Omental fat pad (tissue), 4 donors: ENCODE measurements at places on chromosomes 2 and 18. TPM values are rescaled to one million over a fixed set of nuclear protein-coding genes. Genes with fewer than 3 reads are reported as not detected.

Gene CEP192
- 13.3 TPM for total RNA-seq

Gene NEU2
- not detected for total RNA-seq

Gene MC4R
- total RNA-seq, result 0.28 TPM

Gene NAT8
- total RNA-seq, result not detected

Gene CCDC148
- total RNA-seq, result not detected

Gene CELF4
- 0.47 TPM for total RNA-seq

Gene REEP1
- total RNA-seq, result 4.6 TPM

Gene SERPINB12
- total RNA-seq, result not detected

Gene GALM
- 29.3 TPM for total RNA-seq

Gene NEB
- total RNA-seq, result 1.9 TPM

- no peak for DNase-seq
Measured at GRCh38 chr2:30978044-30978443, 160.2 kb downstream of the GALNT14 start.

- DNase-seq, result no peak
Measured at GRCh38 chr2:136133586-136133985, 15.6 kb upstream of the CXCR4 start.

DNA sequence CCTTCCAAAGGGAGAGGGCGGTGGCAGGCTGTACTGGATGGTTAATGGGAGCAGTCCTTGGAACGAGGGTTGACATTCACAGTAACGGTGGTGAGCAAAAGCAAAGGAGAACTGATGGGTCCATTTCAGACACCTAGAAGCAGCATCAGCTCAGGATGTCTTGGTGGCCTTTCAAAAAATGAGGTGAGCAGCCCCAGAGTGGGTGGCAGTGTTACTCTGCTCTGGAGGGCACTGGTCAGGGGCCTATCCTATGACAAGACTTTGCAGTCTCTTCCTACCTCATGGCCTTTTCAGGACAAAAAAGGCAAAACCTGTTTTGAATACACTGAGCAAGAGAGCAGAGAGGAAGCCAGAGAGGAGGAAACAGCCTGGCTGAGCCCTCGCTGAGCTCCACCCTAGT, 23.5 kb downstream of the CAPN14 start:
- DNase-seq, result no peak

DNA sequence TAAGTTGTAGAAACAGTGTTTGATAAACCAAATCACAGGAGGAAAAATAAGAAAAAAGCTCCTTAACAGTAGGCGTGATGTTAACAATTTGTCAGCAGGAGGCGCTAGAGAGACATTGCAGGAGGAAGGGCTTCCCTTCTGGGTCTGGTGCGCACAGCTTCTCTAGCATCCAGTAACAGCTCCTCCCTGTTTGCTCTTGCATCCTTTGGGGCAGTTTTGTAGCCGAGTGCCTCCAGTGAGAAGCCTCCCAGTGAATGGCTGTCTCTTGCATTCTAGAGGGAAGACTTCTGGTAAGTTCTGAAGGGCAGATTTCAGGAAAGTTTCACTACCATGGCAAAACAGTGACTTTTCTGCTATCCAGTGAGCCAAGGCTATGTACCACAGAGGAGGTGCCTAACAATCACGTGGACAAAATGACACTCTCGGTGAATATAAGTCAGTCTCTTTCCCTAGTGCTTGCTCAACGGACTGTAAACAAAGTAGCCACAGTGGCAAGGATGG, 9.5 kb upstream of the ZNF396 start:
- DNase-seq, result no peak

DNA sequence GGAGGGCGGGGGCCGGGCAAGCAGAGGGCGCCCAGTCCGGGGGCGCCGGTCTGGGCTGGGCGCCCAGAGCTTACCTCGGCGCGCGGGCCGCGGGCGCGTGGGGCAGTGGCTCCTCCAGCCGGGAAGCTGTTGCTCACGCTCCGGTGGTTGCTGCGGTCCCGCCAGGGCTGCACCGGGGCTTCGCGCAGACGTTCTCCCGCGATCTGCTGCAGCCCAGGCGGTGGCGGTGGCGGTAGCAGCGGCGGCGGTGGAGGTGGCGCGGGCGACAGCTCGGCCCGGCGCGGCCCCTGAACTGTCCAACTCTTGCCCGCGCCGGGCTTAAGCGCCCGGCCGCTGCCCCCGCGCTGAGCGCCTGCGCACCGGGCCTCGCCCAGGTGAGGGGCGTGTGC, 391 bp downstream of the ZNF385B start:
- no peak for DNase-seq

GRCh38 chr2:196971574-196972279, 45.2 kb upstream of the PGAP1 start:
- no peak for DNase-seq

DNA sequence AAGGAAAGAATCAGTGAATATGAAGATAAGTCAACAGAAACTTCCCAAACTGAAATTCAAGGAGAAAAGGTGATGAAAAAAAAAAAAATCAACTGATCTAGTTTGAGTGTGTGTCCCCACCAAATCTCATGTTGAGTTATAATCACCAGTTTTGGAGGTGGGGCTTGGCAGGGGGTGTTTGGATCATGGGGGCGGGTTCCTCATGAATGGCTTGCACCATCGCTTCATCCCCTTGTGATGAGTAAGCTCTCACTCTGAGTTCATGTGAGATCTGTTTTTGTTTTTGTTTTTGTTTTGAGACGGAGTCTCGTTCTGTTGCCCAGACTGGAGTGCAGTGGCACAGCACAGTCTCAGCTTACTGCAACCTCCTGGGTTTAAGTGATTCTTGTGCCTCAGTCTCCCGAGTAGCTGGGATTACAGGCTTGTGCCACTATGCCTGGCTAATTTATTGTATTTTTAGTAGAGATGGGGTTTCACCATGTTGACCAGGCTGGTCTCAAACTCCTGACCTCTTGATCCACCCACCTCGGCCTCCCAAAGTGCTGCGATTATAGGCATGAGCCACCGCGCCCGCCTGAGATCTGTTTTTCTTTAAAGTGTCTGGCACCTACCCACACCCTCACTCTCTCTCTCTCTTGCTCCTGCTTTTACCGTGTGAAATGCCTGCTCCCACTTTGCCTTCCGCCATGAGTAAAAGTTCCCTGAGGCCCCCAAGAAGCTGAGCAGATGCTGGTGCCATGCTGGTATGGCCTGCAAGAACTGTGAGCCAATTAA, 4.0 kb upstream of the SLC66A2 start:
- peak; percentile 10 for DNase-seq

- no peak for DNase-seq
Measured at GRCh38 chr18:46220116-46220515, 115.9 kb downstream of the HAUS1 start.

DNA sequence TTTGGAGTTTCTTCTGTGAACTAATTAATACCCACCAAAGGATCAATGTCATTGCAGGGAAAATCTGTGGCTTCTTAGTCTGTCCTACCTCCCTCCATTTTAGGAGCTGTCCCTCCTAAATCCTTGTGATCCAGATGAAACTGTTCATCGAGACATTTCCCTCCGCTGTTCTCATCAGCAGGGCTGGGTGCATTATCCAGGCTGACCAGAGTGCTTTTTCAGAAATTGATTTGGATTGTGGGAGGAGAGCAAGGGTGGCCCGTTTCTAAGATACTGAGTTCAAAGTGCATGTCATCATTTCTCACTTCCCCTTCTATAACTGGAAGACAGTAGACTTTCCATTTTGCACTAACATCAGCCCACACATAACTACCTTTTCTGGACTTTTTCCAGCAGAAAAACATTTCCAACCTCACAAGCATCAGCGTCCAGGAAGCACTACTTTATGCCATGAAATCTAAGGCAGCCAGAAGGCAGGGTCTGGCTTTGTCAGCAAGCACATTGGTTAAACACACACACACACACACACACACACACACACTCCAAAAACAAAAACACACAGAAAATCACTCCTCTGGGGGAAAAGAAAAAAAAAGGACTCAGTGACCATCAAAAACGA, 94.1 kb downstream of the ANKRD44 start:
- no peak for DNase-seq

- no peak for DNase-seq
Measured at GRCh38 chr2:33190393-33190937, 243.7 kb downstream of the LTBP1 start.

GRCh38 chr2:48607307-48608014, 10.2 kb upstream of the GTF2A1L start:
- no peak for DNase-seq

GRCh38 chr18:598124-598589, 1.4 kb downstream of the CLUL1 start:
- DNase-seq, result no peak

DNA sequence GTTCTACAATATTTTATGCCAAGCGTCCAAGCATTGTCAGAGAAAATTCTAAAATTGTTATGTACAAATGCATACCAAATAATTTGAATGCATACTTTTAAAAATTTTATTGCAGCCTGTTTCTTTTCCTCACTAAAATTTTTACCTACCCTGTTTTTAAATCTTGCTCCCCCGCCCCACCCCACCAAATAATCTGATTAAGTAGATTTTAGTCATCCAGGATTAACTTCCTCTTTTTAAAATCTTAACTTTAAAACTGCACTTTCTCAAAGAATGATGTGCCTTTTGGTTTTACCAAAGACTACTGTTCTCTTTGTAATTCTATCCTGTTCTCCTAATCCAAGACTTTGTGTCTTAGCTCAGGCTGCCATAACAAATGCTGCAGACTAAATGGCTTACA, 269.4 kb upstream of the FN1 start:
- DNase-seq, result no peak

- DNase-seq, result no peak
Measured at GRCh38 chr2:66849153-66849755, 414.3 kb downstream of the MEIS1 start.

DNA sequence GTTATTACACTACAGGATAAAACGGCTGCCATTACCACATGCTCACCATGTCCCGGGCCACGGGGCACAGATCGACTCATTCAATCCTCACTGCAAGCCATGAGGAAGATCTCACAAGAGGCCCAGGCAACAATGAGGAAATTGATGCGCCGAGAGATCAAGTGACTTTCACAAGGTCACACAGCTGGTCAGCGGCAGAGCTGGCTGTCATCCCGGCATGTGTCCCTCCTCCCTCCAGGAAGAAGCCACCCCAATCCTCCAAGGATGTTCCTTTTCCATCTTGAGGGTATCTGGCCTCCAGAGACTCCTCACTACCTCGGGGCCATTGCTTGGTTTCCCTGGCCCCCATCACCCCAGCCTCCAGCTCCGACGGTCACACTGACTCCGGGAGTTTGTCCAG, 65.3 kb upstream of the GLI2 start:
- DNase-seq, result no peak

GRCh38 chr2:31535768-31536167, 45.0 kb downstream of the SRD5A2 start:
- DNase-seq, result no peak

DNA sequence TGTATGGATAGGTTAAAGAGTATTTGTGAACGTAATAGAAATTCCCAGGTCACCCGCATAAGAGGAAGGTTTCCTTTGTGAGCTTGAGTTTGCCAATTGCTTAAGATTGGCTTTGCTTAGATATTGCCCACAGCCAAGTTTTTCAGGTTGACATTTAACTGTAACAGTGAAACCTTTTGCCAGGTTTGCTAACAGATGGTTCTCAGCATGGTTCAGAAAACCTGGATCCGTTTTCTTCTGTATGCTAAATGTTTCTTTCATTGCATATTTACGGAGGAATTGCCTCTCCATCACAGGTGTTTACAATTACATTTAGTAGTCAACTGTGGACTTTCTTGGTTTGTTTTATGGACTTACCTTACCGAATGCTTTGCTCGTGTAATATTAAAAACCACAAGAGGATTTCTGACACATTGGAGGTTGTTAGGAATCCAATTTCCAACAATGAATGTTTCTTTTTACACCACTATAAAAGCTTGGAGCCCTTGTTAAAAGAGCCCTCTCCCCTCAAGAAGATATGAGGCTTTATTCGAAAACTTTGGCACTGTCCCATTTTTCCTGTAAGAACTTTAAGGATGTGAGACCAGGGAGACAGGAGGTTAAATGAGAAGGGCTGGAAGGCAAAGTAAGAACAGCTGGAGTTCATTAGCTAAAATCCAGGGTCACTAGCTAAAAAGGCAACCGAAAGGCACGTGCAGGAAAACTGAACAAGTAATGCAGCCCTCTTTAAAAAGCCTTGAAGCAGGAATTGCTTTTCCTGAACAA, 7.8 kb downstream of the CDK15 start:
- DNase-seq, result no peak
